SHP77 (cell line): ENCODE measurements at places on chromosomes 6 and 20.

DNA sequence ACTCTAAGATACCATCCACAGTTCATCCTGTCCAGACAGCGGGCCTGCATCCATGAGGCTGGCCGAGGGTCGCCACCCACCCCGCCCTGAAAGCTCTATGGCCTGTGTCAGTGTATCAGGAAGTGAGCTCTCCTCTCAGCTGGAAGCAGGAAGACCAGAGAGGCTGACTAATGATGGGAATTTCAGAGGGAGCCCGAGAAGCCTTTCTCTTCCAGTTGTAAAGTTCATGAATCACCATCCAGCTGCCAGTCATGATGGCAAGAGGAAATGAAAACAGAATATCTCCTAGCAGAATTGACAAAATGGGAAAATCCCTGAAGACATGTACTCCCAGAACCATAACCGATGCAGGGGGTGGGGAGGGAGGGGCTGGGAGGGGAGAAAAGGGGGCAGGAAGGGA, 109.6 kb upstream of the RPS6KA2 start:
- no peak for DNase-seq

GRCh38 chr6:4509506-4509905, 266.7 kb upstream of the CDYL start:
- no peak for DNase-seq

DNA sequence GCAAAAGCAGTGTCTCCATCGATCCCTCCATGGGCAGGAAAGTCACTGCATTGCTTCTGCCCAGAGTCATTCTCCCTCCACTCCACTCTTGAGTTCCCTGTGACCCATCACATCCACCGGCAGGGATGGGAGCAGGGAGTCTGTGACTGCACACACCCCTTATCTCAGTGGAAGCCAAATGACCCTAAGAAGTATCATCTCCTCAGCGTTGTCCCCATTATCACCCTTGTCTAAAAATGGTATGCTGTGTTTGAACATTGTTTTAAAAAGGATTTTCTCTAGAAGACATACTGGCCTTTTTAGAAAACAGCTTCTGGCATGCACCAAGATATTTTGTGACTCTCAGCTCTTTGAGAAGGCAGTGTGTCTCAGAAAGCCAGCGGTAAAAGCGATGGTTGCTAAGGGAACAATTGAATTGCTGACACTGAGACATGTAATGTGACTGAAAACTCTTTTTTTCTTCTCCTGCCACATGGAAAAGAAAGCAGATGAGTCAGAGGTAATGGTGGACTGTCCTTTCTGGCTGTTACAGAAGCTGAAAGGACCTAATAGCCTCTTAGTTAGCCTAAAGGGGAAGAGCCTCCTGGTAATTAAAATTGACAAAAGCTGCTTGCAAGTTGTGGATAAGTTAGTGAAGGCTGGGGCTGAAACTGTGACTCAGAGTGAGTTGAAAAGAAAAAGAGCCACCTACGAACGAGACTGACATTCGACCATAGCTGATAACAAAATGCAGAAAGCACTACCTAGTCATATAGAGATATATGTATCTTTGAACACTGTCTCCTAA, 120.5 kb downstream of the MAP3K7 start:
- no peak for DNase-seq

DNA sequence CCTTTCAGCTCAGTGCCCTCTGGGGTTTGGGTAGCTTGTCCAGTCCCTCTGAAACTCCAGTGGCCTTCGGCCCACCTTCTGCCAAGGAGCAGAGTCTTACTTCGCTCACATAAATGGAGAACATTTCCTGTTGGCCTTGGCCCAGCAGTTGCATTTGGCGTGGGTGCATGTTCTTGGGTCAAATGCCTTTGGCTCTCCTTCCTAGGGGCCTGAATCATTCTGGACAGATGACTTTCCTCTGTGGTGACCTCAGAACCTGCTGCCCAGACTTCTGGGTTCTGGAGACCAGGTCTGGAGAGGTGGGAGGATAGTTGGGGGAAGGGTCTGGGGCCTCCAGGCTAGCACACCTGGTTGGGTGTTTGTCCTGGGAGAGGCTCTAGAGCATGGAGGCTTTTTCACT, 29.3 kb downstream of the BCAS4 start:
- DNase-seq, result no peak

DNA sequence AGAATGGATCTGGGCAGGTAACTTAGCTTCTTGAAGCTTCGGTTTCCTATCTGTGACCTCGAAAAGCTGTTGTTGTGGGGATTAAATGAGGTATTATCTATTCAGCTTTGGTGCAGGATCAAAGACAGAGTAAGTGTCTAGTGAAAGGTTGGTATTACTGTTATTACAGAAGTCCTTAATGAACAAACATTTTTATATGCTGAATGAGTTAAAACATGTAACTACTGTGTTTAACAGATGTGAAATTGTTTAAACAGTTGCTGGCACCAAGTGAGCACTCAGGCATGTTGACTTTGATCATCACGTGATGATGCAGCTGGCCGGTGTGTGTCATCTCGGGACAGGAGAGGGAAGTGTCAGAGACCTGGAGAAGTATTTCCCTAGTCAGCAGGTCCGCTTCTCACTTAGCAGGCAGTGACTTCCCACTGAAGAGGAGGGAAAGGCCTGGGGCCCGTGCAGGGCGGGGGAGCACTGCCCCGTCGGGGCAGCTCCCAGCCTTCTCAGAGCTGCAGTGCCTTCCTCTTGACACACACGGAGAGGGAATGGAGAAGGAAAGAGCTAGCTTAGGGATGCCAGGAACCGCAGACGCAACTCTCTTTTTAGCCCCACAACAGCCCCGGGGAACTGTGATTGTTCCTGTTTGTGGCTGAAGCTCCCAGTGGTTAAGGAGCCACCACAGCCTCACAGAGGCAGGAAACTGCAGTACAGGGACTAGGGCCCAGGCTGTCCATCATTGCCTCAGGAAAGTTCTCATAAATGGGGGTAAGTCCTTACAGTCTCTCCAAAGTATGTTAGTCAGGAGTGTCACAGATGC, 18.0 kb downstream of the TUBB2A start:
- peak; percentile 94 for DNase-seq

- no peak for DNase-seq
Observed at GRCh38 chr6:6883011-6883410, 224.8 kb upstream of the RREB1 start.

DNA sequence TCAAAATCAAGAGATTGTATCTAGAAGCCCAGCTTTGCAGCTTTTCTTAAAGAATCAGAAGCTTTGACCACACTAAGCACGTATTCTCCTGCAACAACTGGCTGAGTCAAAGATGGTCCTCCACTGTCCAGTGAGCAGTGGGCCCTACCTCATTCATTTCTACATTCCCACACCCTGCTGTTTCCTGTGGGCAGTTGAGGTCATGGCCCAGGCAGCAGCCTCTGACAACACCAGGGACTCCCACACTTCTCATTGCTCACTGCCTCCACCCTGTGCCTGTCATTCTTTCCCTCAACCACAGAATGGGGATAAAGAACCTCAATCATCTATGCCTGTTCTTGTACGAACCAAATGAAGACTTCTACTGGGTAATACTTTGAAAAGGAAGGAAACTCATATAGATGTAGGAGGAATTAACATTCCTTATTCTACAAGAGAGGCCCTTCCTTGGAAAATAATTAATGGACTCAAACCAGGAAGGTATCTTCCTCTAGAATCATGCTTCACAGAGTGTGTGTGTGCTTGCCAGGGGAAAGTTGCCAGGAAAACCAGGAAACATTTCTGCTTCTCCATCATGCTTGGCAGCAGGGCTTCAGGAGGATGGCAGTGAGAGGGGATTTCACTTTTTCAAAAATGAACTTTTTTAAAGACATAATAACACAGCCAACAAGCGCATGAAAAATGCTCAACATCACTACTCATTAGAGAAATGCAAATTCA, 191.7 kb upstream of the RIN2 start:
- DNase-seq, result no peak

GRCh38 chr6:127221201-127221600, 45.5 kb upstream of the RNF146 start:
- DNase-seq, result no peak

GRCh38 chr6:83867527-83868161, 8.2 kb downstream of the CYB5R4 start:
- DNase-seq, result no peak

GRCh38 chr20:14062786-14063185, 67.5 kb downstream of the MACROD2 start:
- no peak for DNase-seq

GRCh38 chr6:116330511-116330910, 40.2 kb upstream of the DSE start:
- DNase-seq, result no peak

- DNase-seq, result peak; percentile 27
Observed at GRCh38 chr20:14336686-14337085, 726 bp downstream of the FLRT3 start.

GRCh38 chr6:105849746-105850145, 236.4 kb upstream of the PRDM1 start:
- no peak for DNase-seq

DNA sequence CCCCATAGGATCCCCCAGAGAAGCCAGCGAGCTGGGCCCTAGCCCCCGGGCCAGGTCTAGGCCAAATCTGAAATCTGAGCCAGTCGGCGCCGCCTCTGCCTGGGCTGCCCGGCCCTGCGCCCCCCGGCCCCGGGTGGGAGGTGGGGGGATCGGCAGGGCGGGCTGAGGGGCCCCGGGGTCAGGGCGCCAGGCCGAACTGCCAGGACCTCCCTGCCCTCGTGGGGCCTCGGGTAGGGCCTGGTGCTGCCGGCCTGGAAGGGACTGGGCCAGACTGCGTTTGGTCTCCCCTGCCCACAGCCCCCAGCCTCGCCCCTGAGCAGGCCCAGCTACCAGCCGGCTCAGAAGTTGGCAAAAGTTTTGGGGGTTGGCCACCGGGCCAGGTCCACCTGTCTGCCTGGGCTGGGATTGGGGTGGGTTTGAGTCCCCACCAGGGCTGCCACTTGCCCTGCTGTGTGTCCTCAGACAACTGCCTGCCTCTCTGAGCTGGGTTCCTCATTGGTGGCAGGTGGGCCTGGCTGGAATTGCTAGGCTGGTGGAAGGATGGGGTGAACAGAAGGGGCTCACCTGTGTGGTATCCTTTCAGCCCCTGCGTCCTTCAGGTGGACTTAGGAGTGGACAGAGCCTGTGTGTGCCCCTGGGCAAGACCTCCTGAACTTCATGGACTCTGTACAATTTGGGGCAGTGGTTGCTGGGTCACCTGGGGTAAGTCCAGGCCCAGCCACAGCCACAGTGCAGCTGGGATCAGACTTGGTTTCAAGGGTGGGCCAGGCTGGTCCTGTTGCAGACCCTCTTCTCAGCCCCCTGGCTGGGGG, 801 bp downstream of the SRC start:
- no peak for DNase-seq

DNA sequence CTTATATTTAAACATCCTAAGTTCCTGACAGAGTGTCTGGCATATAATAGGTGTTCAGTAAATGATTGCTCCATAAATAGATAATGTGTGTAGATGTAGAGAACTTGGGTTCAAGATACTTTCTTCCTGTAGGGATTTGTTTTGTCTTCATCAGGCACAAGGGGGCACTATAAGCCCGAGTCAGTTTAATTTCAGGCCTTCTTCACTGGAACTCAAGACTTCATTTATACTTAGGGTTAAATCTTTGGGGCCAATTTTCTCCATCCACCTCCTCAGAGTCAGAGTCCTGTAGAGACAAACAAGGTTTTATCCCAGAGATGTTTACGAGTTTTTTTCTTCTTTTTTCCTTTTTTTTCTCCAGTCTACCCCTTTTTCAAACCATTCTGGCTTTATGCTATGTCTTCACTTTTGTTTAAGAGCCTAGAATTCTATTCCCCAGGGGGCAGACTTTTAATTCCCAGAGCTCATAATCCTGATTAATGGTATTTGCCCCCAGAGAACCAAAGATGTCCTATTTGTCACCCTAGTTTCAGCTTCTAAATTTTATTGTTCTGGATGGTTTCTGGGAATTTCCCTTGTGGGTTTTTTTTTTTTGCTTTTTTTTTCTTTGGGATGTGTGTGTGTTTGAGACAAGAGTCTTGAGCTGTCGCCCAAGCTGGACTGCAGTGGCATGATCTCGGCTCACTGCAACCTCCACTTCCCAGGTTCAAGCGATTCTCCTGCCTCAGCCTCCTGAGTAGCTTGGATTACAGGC, 88.4 kb downstream of the HFE start:
- peak; percentile 63 for DNase-seq

- no peak for DNase-seq
Observed at GRCh38 chr6:149134511-149134933, 183.0 kb upstream of the TAB2 start.

GRCh38 chr6:128379577-128379976, 140.8 kb downstream of the PTPRK start:
- no peak for DNase-seq

GRCh38 chr6:74369556-74369993, 673.6 kb downstream of the CD109 start:
- no peak for DNase-seq
